ENCODE measurements at places on chromosomes 11 and 22.

GRCh38 chr11:9594267-9595046 is 21.0 kb downstream of the WEE1 start:
- no peak for DNase-seq

DNA sequence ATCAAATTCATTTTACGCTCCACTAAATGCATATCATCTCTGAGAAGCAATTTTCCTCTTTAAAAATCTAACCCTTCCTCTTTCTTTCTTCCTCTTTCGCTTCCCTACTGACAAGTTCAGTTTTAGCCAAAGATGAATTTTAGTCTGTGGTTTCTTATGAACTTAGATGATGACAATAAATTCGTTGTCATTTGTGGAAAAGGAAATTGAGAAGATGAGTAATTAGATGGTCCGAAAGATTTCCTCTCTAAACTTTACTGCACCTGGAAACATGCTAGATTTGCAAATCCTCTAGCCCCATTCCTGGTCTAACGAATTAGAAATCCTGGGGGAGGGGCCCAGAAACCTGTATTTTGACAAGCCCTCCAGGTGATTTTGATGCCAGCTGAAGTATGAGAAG is 855.4 kb upstream of the CHORDC1 start:
- DNase-seq, result no peak

- no peak for DNase-seq
Measured at GRCh38 chr11:132486060-132486459, 1046.2 kb downstream of the OPCML start.

DNA sequence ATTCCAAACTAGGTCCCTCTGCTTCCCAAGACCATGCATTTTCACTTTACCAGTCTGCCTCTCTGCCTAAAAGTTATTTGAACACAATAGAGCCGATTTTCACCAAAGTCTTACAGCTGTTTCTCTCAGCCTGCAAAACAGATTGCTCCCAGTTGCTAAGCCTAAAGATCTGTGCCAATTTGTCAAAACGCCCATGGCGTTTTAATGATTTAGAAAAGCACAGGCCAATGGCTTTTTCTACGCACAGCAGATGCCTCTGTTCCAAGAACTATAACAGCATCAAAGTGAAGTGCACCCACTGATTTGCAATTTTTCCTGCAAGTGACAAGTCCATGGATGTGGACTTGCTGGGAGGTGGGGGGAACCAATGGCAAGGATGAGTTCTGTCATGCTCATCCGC is 173.9 kb upstream of the SYN3 start:
- DNase-seq, result no peak

DNA sequence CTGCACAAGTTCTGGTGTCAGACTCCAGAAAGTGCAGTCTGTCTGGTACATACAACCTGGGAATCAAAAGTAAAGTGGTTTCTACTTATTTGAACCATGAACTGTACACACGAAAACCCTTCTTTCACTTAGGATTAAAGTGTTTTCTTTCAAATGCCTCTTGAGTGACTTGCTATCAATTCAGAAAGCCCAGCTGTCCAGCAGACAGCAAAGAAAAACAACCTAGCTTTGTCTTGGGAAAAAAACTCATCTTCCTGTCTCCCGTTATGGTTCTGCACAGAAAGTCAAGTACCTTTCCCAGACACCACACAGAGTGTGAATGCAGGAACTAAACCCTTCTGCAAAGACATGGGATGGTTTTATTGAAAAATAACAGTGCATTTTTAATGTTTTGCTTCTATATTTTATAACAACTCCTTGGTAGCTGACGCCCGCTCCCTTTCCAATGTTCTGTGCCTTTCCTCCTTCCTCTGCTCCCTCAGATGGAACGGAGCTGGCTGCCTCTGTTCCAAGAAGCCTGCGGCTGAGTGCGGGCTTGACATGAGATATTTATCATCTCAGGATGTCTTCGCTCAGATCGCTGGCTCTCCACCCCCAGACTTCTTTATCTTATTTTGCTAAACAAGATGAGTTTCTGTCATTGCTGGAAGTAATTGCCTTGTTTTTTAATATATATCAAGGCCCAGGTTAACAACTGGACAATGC is 322.3 kb upstream of the B3GAT1 start:
- no peak for DNase-seq

GRCh38 chr11:104665641-104666040 is 232.6 kb downstream of the CASP12 start:
- no peak for DNase-seq

GRCh38 chr22:32603651-32604540 is 129.3 kb downstream of the FBXO7 start:
- DNase-seq, result no peak

DNA sequence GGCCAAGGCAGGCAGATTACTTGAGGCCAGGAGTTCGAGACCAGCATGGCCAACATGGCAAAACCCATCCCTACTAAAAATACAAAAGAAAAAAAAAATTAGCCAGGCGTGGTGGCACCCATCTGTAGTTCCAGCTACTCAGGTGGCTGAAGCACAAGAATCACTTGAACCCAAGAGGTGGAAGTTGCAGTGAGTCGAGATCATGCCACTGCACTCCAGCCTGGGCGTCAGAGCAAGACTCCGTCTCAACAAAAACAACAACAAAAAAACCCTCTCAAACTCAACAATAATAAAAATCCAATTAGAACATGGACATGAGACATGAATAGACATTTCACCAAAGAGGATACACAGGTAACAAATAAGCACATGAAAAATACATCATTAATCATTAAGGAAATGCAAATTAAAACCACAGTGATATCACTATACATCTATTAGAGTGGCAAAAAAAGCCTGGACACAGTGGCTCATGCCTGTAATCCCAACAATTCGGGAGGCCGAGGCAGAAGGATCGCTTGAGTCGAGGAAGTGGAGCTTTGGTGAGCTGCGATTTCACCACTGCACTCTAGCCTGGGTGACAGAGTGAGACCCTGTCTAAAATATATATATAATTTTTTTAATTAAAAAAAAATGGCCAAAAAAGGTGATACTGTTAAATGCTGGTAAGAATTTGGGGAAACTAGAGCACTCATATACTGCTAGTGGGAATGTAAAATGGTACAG is 12.7 kb upstream of the SEPTIN5 start:
- DNase-seq, result no peak
